CD4-positive, alpha-beta T cell treated with Interleukin-15 for 4 hours (primary cell): ENCODE measurements at places on chromosomes 5 and 9.

DNA sequence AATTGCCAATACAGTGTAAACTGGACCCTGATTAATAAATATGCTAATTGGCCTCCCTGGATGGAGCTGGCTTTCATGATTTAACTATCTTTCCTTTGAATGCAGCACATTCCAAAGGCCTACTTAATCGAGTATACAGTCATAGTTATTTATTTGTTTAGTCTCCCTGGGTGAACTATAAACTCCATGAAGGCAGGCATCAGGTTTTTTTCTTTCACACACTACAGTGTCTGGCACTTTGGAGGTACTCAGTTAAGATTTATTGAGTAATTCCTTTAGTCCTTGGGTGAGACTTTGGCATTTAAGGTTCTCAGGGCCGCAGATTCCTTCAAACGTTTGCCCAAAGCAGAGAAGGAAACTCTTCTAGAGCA lies 20.5 kb downstream of the RUSC2 start:
- no peak for DNase-seq

GRCh38 chr5:36722900-36723299 lies 116.5 kb downstream of the SLC1A3 start:
- peak; percentile 24 for DNase-seq

GRCh38 chr9:75612205-75612604 lies 278.3 kb upstream of the PCSK5 start:
- DNase-seq, result no peak

DNA sequence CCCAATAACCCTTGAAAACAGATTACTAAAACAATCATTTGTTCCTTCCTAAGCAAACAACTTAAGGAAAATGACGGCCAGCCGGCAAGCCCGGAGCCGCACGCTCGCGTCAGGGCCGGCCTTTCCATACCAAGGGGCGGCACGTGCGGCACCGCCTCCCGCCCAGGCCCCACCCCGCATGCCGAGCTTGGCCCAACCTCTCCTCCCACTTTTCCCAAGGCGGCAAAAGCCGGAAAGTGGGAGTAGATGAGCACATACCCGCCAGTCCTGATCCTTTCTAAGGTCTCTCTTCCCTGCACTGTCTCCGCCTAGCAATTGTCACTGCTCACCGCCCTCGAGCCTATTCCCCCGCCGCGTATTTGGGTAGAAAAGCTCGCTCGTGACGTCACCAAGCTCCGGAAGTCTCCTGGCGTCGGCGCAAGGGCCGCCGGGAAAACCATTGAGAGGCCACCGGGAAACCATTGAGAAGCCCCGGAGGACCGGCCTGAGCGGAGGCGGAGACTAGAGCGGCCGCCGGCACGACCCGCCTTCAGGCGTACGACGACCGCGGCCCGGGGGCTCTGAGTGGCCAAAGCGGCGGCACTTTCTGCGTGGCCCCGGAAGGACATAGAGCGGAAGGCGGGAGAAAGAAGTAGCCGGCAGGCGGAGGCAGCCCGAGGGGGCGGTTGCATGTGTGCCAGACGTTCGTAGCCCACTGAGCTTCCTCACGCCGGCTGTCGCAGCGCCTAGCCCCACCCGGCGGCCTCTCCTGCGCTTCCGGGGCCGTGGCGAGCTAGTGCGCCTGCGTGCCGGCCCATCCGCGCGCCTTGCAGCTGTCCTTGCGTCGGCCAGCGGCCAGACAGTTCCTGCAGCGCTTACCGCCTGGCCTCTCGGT lies at the start of the genes NCBP1 and TSTD2:
TSS of gene NCBP1 (plus strand) at position 837 of the 874 bp plus-strand sequence. CDS start 61 bp downstream, outside the sequence.
TSS of gene TSTD2 (minus strand) at position 384 of the 874 bp plus-strand sequence. CDS start 5,806 bp downstream, outside the sequence.
- peak; percentile 97 for DNase-seq

DNA sequence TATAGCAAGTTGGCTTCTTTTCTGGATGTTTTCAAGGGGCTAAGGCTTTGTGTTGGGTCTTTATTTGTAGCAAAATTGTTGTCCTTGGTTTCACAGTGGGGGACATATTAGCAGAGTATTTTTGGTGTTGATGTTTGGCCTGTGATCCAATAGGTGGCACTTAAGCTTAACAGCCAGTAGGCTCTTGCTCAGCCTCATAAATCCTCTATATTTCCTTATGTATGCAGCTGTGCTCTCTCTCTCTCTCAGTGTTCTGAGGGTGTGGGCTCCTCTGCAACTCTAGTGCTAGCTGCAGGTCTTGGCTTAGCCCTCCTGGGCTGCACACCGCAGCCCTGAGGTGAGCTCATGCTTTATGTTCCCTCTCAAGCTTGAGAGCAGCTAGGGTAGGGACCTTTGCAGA lies 195.0 kb upstream of the GHR start:
- no peak for DNase-seq

GRCh38 chr9:16450578-16450977 lies 419.9 kb downstream of the BNC2 start:
- no peak for DNase-seq

GRCh38 chr5:150114102-150114641 lies 27.8 kb upstream of the CSF1R start:
- DNase-seq, result no peak

GRCh38 chr9:123929177-123929869 lies 603 bp downstream of the DENND1A start:
- DNase-seq, result peak; percentile 12

GRCh38 chr5:90168399-90168798 lies 241.2 kb downstream of the CETN3 start:
- DNase-seq, result no peak

DNA sequence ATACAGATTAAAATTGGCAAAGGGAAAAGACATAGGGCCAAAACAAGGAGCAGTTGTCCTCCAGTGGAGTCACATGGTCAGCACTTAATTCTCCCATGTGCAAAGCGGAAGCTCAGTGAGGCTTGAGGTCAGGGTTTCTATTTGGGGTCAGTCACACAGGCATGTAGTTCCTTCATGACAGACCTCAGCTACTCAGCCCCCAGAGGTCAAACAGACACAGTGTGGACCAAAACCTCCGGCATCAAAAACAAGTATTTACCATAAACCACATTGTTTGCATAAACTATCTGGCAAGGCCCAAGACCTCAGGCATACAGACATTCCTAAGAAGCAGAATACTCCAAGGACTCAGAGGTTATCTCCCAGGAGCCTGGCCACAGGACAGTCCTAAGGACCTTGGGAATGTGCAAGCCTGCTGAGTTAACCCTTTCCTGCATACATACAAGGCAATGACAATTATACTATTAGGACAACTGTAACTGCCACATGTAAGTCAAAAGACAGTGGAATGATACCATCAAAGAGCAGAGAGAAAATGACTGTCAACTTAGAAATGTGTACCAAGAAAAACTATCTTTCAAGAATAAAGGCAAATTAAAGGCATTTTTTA lies 28.7 kb upstream of the FNIP1 start:
- DNase-seq, result no peak

DNA sequence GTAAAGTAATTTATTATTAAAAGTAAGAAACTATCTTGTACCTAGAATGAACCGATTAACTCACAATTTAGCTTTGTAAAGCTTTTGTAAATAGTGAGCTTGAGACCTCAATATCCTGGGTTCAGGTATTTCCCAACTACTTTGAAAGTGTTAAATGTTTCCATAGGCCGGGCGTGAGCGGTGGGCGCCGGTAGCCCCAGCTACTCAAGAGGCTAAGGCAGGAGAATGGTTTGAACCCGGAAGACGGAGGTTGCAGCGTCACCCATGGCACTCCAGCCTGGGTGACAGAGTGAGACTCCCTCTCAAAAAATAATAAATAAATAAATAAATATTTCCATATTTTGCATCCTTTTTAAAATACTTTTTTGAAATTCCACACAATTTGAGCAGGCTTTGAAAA lies 1.5 kb upstream of the ANKH start:
- no peak for DNase-seq

- DNase-seq, result no peak
These were observed 26.2 kb downstream of the ABO start for GRCh38 chr9:133248726-133249295.

DNA sequence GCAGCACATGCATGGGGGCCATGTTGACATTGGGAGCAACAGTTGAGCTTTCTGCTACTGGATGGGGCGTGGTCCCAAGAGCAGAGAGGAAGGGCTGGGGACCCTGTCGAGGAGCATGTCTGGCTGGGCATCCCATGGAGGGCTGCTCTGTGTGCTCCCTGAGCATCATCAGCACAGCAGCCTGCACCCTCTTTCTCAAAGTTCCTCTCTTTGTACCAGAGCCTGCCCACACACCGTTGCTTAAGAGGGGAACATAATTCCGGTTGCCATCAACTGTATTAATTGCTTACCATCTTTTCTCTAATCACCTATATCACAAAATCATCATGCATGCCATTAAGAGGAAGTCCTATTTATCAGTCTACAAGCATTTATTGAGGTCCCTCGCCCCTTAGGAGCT lies 55.2 kb upstream of the DIRAS2 start:
- DNase-seq, result no peak
